ENCODE measurements at places on chromosomes 2 and 18.

GRCh38 chr2:145000376-145000775 lies 480.5 kb upstream of the ZEB2 start:
- no peak for DNase-seq

- DNase-seq = peak; percentile 29
Observed at GRCh38 chr18:9474108-9474982, 968 bp upstream of the RALBP1 start.

DNA sequence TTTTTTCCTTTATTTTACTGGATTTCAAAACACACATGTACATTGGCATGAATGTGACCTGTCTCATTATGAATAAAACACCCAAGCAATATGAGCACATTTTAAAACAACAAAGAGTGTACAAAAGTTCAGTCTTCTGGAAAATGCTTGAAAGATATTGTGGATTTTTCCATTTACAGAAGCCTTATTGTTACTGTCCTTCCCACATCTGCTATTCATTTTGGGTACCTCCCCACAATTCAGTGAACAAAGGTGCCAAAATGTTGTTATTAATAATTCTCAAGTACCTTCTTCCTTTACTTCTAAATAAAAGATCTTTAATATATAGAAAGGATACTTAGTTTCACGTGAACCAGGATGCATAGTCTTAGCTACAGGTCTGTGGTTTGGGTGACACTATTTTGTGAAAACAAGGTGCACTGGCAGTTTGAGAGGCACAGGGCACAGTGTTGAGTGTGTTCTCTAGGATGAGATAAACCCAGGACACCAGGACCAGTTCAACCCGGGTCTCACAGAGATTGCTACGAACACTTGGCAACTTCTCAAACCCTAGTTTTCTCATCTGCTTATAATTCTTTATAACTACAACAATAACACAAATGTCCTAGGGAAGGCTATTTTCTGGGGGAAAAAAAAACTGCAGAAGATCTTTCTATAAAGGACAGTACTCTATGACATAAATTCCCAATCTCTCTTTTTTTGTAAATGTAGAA lies 84.5 kb upstream of the GALNT5 start:
- DNase-seq = no peak

GRCh38 chr2:195536906-195537305 lies 120.1 kb upstream of the SLC39A10 start:
- no peak for DNase-seq

DNA sequence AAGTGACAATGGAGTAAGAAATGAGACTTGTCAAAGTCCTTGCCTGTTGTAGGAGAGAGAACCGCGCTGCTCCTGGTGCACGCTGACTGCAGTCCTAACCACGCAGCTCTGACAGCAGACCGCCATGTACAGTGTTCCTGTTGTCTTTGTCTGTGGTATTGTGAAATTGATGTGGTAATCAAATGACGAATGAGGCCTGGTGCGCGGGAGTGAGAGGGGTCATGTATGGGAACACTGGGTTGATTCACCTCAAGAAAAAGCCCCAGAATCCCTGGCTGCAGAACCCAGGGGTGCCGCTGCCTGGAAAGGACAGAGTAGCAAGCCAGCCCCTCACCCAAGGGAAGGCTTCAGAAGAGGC lies 64.0 kb downstream of the INPP4A start:
- DNase-seq = no peak
